Caco-2 (cell line): ENCODE measurements at places on chromosomes 11 and 22.

DNA sequence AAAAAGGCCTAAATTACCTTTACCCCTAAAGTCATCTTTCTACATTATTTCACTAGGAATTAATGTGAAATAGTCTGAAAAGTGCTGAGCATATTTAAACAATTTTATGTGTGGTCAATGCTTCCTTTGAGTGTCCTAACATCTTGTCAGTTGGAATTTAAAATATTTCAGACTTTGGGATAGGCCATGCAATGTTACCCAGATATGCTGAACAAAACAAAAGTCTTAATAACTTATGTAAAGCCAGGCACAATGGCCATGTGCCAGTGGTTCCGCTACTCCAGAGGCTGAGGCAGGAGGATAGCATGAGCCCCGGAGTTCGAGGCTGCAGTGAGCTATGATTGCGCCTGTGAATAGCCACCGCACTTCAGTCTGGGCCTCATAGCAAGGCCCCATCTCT lies 137.4 kb downstream of the CADM1 start:
- DNase-seq: no peak

GRCh38 chr11:2837096-2837601 lies 48.4 kb downstream of the CDKN1C start:
- peak; percentile 85 for DNase-seq

GRCh38 chr11:12243911-12244550 lies 133.3 kb upstream of the PARVA start:
- DNase-seq: no peak

- no peak for DNase-seq
Observed at GRCh38 chr11:46599340-46600193, 5.7 kb upstream of the AMBRA1 start.

DNA sequence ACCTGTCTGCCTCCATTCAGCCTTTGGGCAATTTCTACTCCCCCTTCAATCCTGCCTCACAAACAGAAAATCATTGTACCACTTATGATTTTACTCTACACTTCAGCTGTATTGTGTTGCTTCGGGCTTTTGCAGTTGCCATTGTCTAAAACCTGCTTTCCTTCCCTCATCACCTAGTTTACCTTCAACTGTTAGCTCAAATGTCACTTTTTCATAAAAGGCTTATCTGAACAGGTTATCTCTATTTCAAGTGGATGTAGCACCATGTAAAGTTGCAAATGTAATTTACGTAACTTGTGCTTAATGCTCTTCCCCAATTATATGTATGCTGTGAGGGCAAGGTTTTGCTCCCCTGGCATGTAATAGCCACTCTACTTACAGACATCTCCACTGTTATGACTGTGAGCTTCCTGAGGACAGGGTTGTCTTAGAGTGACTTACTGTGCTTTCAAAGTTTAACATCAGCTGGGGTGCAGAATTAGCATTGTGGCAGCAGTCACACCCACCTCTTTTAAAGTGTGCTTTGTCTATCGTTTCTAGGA lies 5.4 kb downstream of the RPS25 start:
- no peak for DNase-seq

DNA sequence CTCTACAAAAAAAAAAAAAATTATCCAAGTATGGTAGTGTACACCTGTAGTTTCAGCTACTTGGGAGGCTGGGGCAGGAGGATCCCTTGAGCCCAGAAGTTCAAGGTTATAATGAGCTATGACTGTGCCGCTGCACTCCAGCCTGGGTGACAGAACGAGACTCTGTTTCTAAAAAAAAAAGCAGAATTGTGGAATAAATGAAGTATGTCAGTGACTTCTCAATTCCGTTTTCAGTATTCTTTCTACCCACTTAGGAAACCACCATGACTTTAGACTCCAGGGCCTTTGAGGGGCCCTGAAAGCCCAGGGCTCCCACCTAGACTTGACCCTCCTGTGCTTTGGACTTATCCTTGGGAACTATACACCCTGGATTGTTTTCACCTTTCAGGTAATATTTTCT lies 6.5 kb upstream of the NUP160 start:
- no peak for DNase-seq

DNA sequence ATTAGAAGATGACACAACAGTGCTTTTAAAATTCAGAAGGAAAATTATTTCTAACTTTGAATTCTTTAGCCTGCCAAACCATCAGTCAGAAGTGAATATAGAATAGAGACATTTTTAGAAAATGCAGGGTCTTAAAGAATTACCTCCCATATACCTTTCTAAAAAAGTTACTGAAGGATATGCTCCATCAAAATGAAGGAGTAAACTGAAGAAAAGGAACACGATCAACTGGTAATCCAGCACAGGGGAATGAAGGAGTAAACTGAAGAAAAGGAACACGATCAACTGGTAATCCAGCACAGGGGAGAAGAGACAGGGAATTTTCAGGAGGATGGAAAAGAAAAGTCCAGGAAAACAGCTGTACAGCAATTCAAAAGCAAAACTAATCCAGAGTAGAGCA lies 75.4 kb upstream of the LDLRAD3 start:
- DNase-seq: no peak
